Activated CD8-positive, alpha-beta memory T cell treated with anti-CD3 and anti-CD28 coated beads for 1 hour (primary cell): ENCODE measurements at places on chromosomes 1 and 21.

DNA sequence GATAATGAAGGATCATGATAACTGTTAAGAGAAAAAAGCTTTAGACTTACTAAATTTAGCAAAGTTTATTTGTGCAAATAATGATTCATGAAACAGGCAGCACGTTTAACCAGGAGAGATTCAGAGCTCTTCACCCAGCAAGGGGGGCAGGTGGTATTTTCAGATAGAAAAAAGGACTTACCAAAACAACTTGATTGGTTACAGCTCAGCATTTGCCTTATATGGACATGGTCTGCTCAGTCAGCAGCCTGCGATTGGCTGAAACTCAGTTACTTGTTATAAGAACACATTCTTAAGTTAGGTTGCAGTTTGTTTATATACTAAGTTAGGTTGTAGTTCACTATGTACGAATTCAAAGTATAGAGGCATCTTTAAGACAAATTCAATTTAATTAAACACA, 165.6 kb downstream of the DUSP10 start:
- no peak for DNase-seq

DNA sequence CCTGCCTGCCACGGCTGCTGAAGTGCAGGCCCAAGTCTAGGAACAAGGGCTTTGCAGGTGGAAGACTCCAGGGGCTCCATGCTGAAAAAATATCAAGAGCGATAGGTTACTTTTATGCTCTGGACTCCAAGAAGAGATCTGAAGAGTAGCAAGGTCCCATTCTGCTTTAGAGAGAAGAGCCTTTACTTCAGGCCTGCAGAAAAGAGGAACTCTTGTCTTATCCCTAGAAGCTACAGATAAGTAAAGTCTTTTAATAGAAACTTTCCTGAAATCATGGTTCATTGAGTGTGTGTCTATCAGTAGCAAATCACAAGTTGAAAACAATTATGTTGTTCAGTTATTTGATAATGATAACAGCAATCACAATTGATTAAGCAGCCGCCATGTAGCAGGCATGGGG, 113.3 kb downstream of the TNR start:
- DNase-seq = no peak

GRCh38 chr1:70288166-70288565, 66.4 kb downstream of the ANKRD13C start:
- DNase-seq = no peak

GRCh38 chr1:35915693-35916092, 15.2 kb upstream of the AGO3 start:
- DNase-seq = no peak

GRCh38 chr1:74531796-74532195, 19.4 kb upstream of the LRRC53 start:
- DNase-seq = no peak

GRCh38 chr1:192476802-192477298, 98.7 kb upstream of the RGS1 start:
- no peak for DNase-seq

DNA sequence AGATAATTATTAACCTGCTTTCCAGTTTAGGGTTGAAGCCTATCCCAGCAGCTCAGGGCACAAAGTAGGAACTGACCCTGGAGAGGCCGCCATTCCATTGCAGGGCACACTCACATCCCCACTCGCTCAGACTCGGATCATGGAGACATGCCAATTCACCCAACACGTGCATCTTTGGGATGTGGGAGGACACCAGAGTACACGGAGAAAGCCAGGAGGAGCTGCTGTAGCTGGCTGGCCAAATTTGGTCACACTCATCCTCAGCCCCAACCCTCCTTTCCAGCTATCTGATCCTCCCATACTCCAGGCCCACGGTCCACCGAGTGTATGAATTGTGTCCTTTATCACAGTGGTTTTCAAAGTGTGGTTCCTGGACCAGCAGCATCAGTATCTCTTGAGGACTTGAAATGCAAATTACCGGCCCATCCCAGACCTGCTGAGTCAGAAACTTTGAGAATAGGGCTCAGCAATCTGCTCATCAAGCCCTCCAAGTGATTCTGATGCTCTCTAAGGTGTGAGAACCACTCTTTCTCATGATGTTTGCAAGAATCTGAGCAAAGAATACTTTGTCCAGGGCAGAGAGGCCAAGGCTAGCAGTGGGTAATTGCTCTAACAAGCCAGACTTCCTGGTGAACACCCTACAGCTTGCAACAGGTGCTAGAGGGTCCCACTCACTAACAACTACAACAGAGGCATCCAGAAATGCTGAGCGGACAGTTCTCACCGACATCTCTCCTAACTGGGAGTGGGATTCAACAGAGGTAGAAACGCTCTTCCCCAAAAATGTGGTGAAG, 26.3 kb downstream of the IER5 start:
- DNase-seq = no peak

GRCh38 chr1:152372672-152373071, 12.9 kb upstream of the FLG2 start:
- no peak for DNase-seq

DNA sequence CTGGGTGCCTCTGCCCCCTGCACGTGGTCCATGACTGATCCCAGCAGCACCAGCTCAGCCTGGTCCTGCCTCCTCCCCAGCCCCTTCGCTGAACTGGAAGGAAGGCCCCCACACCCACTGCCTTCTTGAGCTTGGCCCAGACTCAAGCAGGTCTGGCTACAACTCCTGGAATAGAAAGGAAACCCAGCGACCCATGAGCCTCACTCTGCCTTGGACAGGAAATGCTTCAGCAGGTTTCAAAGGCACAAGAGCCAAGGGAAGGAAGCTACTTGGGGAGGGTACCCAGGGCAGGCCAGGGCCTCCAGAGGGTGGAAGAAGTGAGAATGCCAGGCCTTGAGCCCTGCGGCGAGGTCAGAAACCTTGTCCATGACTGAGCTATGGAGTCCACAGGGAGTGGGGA, 35.9 kb upstream of the RD3 start:
- DNase-seq = no peak

DNA sequence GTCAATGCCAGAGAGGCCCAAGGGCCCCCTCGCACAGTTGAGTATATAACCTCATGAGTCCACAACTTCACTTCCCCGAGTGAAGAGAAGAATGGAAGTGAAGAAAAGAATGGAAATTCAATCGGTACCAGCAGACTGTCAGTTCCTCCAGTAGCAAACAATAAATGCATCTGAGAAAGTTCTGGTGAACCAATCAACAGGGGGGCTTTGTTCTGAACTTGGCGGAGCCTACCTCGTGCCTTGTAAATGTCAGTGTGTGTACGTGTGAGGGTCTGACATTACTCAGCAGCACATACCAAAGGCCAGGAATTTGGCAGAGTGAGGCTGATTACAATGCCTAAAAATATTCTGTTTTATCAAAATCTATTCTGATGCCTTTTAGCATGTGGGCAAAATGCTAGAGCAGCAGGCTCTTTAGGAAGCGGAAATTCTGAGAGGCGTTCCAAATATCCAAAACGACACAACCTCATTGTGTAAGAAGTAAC, 238.5 kb downstream of the LTN1 start:
- DNase-seq = no peak

DNA sequence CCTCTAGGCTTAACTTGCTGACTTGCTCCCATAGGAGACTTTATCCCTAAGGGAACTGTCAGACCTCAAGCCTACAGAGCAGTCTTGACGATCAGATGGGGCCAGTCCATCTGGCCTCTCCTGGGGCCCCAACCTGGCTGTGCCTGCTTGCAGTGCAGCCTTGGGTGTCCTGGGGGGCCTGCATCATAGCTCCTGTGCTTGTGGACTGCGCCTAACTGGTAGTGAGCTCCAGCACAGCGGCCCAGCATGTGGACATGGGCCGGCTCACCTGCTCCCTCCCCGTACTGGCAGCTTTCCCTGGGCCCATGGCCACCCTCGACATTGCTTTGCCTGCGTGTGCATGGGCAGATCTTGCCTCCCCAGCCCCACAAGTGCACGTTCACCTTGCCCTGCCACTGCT, 76.1 kb downstream of the INTS7 start:
- no peak for DNase-seq

GRCh38 chr1:180083164-180083563, 71.5 kb upstream of the QSOX1 start:
- DNase-seq = no peak

- DNase-seq = no peak
Observed at GRCh38 chr1:77671836-77672235, 10.6 kb downstream of the ZZZ3 start.

GRCh38 chr1:55277377-55278130, 62.4 kb upstream of the USP24 start:
- peak; percentile 61 for DNase-seq

GRCh38 chr1:227417756-227418480, 99.6 kb upstream of the CDC42BPA start:
- DNase-seq = no peak

GRCh38 chr1:88768816-88769215, 84.7 kb downstream of the PKN2 start:
- DNase-seq = no peak

DNA sequence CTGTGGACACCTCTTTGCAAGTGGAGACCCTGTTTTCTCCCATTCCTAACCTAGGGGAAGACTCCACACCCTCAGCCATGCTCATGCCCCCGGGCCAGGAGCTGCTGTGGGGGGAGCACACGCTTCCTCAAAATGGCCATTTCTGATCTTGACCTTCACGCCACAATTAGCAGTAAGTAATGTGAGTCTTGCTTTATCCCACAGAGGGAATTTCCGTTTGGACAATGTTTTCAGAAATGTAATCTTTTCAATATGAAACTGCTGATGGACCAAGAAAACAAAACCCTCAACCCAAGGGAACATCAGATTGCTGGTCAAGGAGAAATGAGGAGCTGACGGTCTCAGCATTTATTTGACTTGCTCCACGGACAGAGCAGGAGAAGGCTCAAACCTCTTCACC, 8.3 kb upstream of the KCNE1 start:
- no peak for DNase-seq

DNA sequence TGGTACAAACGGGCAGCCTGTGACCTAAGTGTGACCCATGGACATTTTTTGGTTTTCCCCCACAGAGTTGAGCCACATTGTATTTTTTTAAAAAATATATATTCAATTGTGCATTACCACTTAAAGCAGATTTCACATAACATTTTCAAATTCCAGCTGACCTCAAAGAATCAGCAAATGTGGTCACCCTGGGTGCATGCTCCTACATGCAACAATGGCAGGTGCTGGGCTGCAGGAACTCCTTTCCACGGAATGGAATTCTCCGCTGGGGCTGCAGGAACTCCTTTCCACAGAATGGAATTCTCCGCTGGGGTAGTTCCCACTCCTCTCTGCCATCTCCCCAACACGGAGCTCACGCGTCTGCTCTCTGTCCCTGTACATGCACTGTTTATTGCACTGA, 68.7 kb downstream of the MAP10 start:
- DNase-seq = no peak

DNA sequence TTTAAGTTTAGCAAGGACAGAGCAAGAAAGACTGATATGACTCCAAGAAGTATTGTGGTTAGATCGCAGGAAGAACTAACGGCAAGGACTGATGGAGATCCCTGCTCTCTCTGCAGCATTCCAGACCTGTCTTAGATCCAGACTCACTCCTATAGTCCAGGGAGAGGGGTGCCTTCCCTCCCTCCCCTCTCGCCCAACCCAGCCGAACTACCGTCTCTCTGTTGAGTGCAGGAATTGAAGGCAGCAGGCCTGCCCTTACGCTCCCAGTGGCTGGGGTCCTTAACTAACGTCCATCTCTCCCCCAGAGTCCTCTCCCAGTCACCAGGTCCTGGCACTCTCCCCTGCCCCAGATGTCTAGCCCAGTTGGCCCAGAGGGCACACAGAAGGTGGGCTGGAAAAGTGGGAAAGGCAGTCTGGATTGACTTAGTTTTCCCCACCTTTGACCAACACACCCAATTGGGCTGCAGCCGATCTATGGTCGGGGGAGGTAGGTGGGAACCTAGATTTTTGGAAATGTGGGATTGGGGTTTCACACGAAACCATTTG, 1.1 kb downstream of the CRABP2 start:
- no peak for DNase-seq

GRCh38 chr1:12296623-12297022, 66.8 kb downstream of the VPS13D start:
- DNase-seq = no peak

- no peak for DNase-seq
Observed at GRCh38 chr1:6979003-6979613, 193.9 kb downstream of the CAMTA1 start.
